ENCODE measurements at places on chromosomes 16 and 17.

- peak; percentile 48 for DNase-seq
Measured at GRCh38 chr17:78842881-78843565, 2.4 kb upstream of the USP36 start.

DNA sequence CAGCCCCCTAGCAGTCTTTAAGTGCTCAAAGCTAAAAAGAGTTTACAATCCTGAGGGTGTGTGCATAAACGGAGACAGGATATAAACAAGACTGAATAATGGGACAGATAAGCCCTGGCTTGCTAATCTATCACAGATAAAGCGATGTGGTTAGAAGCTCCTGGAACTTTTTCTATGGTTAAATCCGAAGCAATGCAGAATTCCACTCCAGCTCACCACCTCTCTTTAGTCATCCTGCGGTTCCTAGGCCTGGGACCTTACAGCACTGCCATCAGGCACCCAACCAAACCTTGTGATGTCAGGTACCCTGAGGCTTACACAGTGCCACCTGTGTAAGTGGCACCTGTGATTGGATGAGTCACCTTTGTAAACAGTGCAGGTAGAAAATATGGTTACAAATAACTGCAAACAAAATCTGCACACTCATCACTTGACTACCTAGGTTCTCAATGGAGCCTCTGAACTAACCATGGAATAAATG lies 31.5 kb upstream of the B4GALNT2 start:
- DNase-seq, result peak; percentile 74

DNA sequence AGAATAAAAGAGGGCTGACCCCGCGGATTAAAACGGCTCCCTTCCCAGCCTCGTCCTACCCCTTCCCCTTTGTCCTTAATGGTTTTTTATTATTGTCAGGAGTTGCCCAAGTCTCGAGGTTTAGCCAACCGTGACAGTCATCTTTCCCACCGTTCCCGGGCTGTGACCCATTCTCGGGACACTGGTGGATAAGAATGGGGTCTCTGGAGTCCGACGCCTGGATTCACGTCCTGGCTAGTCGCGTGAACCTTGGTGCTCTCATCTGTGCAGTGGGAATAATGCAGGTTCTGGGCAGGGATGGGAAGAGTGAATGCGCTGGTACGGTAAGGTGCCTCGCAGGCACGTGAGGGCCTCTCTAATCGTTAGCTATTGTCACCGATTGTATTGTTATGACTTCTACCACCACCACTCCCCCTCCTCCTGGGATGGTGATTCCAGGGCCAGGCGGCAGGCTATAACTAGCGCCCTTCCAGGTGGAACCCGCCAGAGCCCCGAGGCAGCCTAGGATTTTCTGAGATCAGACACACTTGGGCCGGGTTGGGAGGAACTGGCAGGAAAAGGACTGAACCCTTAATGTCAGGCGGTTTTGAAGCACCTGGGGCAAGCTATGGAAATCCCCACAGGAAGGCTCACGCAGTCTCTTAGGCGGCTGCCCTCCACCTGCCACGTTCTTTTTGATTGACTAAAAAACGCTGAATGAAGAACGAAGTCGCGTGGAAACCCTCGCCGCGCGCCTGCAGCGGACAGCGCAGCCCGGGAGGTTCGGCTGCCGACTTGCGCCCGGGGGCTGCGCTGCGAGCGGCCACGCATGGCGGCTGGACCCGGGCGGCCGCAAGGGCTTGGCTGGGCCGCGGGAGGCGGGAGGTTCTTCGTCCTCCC lies 2.7 kb downstream of the HS3ST3B1 start:
- DNase-seq, result no peak

- DNase-seq, result no peak
Measured at GRCh38 chr17:39271546-39271945, 45.8 kb upstream of the STAC2 start.

- no peak for DNase-seq
Measured at GRCh38 chr17:50267074-50267841, 7.0 kb upstream of the TMEM92 start.

GRCh38 chr17:69593716-69594115 lies 179.2 kb downstream of the MAP2K6 start:
- DNase-seq, result no peak

DNA sequence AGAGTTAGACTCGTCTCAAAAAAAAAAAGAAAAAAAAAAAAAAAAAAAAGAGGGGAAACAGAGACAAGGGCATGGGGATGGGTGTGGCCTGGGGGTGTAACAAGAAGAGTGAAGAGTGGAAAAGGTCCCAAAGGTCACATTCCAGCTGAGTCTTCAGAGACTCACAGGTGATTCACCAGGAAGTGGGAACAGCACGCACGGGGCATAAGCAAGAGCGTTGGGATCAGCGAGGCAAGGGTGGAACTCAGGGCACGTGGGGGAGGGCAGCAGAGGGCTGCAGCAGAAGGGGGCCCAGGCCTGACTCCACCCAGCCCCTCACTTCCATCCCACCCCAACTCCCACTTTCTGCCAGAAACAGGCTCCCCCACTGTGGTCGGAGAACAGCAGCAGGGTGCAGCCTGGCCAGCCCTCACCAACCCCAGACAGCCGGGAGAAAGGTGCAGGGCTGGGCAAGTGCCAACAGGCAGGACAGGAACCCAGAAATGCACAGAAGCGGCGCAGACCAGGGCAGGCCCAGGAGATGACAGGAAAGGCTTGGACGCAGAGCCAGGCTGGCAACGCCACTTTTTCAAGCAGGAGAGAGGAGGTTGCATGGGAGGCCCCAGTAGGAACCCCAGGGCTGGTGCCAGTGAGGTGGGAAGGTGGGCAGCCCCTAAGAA lies 3.3 kb downstream of the MEAK7 start:
- DNase-seq, result peak; percentile 94

DNA sequence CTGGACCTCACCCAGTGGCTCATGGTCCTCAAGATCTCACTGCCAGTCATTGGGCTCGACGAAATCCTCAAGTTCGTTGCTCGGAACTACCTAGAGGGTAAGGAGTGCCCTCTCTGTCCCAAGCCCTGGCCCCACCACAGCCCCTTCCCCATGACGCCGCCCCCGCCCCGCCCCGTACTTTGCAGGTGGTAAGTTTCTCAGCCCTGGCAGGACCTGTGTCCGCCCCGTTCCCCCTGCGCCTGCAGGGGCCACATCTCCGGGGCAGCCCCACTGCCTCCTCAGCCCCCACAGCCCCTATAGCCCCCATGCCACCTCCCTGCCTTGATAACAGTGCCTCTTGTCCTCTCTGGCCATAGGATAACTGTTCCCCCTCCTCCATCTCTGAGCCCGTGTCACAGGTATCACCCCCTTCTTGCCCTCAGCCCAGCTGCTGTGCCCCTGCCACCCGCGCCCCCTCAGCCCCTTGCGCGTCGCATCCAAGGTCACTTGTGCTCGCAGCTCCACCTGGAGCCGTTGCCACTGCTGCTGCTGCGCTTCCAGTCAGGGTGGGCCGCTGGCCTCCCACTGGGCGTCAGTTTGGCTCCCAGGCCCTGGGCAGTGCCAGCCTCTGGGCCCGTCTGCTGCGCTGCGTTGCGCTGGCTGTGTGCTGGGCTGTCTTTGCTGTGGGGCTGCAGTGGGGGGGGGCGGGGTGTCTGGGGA lies 21.5 kb downstream of the RABEP2 start:
- no peak for DNase-seq

DNA sequence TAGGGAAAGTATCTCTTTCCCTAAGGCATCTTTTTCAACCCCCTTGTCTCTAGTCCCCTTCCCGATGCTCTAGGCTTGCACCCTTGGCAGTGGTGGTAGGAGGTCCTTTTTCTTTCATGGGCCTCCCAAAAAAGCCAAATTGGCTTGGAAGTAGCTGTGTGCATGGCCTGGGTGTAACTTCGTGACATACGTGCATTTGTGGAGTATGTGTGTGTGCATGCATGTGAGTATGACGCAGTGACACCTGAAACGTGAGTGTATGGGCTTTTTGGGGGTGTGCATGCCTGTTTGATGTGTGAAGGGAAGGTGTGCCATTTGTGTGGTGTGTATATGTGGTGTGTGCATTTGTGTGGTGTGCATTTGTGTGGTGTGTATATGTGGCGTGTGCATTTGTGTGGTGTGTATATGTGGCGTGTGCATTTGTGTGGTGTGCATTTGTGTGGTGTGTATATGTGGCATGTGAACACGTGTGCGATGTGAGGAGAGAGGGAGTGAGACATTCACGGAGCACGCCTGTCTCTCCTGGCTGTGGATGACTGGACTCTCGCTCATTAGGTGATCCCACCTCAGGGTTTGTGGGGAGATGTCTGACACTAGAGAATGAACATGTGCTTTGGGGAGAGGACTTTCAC lies 15.7 kb downstream of the IGFBP4 start:
- DNase-seq, result no peak

DNA sequence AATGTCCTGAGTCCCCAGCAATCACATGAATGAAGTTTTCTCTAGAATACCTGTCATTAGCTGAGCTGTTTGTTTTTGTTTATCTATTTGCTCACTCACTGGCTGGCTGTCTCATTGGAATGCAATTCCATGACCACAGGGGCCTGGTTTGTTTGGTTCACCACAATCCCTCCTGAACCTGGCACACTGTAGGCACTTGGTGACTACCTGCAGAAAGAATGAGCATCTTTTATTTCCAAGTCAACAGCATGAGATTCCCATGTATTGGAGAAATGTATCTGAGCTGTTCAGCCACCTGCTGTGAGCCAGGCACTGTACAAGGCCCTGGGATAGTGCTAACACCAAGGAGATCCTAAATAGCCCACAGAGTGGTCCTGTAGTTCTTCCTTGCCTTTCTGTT lies 345.1 kb downstream of the XYLT1 start:
- no peak for DNase-seq

GRCh38 chr16:65319621-65320231 lies 197.9 kb upstream of the CDH11 start:
- no peak for DNase-seq

- peak; percentile 16 for DNase-seq
Measured at GRCh38 chr16:11946433-11946832, 4.6 kb upstream of the NPIPB2 start.

GRCh38 chr16:77499373-77500285 lies 64.8 kb upstream of the ADAMTS18 start:
- DNase-seq, result peak; percentile 85

GRCh38 chr17:67659028-67659427 lies 58.7 kb upstream of the NOL11 start:
- DNase-seq, result no peak

DNA sequence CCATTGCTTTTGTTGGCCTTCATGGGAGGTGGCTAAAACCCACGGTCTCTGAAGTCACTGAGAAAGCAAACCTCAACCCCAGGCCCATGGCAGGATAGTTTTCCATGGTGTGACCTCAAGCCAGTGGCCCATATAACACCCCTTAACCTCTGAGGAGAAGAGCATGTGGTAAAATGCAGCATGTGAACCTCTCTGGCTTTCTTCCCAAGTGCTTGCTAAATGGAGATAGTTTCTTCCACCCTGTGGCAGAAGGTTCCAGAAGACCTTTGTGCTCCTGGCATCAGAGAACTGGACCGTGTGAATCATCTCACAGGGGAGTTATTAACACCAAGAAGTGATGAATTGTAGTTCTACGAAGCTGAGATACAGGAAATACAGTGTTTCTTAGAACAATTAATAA lies 47.3 kb downstream of the MYOCD start:
- no peak for DNase-seq

GRCh38 chr17:76370261-76370993 lies 14.0 kb upstream of the SPHK1 start:
- DNase-seq, result peak; percentile 99

GRCh38 chr17:39838784-39839183 lies 25.3 kb downstream of the IKZF3 start:
- DNase-seq, result no peak

DNA sequence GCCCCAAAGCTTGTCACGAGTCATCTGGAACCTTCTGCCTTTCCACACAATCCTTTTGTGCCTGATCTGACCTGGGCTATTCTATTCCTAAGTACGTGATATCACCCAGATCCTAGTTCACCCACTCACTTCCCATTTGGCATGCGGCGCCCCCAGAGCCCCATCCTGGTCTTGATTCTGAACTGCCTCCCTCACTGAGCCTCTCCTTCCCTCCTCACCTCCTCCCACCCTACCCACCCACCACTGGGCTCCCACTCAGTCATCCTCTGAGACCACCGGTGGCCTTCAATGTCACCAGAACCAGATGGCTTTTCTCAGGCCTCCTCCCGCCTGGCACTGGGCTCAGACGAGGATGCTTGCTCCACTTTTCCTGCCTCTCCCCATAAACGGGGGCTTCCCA lies 18.5 kb downstream of the WDR45B start:
- no peak for DNase-seq

GRCh38 chr16:49344401-49344800 lies 29.2 kb upstream of the C16orf78 start:
- no peak for DNase-seq

DNA sequence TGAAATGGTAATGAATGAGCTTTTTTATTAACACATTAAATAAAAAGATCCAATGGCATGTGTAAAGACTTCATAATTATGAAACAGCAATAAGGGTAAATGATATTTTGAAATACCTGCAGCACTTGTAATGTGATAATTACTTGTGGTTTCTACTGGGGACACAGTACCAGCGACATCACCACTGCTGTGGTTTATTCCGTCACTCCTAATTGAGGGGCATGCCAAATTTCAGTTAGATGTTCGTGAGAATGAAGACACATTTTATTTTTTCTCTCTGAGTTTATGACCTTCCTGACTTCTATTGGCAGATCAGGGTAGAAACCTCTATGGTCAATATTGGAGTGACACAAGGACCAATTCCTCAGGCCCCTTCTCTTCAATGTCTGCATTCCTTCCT lies 131.9 kb upstream of the XYLT1 start:
- no peak for DNase-seq

GRCh38 chr16:49588729-49589384 lies 215.3 kb downstream of the C16orf78 start:
- DNase-seq, result peak; percentile 36

DNA sequence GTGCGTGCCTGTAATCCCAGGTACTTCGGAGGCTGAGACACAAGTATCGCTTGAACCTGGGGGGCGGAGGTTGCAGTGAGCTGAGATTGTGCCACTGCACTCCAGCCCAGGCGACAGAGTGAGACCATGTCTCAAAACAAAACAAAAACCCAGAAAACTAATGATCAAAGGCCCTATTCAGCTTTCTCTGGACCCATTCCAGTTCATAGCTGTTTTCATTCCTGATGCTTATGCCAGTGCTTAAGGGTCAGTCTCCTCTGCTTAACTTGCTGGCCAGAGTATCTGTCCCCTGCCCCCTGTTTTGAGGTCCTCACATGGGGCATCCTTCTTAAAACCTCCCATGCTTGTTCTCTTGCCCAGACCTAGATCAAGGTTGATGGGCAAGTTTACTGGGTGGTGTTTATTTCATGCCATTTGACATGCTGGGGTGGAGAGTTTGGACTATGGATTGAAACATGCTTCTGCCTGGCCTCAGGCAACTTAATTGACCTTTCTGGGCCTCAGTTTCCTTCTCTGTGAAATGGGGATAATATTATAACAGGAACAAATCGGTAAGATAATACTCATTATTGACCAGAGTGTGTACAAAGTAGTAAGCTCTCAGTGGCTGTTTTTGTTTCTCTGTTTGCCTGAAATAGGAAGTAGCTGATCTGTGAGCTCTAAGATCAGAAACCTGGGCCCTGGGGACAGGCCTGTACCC lies 369.8 kb downstream of the CPPED1 start:
- DNase-seq, result no peak

- no peak for DNase-seq
Measured at GRCh38 chr16:30184096-30184890, 891 bp downstream of the CORO1A start.
